Uterus (tissue), 4 donors: ENCODE measurements at places on chromosomes 16 and 17. TPM values are rescaled to one million over a fixed set of nuclear protein-coding genes. Genes with fewer than 3 reads are reported as not detected.

Gene PLA2G10
- total RNA-seq: not detected

Gene AXIN2
- 8.2 TPM for total RNA-seq

Gene FTSJ3
- 55.6 TPM for total RNA-seq

Gene CFAP97D1
- total RNA-seq: not detected

Gene MT1M
- 6.2 TPM for total RNA-seq

Gene HS3ST3B1
- total RNA-seq: 1.5 TPM

Gene TRPV2
- total RNA-seq: 9.4 TPM

GRCh38 chr17:78255953-78256706 is 24.7 kb downstream of the TMEM235 start:
- no peak for DNase-seq

- DNase-seq: no peak
These were observed 140.3 kb downstream of the CCT6B start for GRCh38 chr17:34820922-34821321.

DNA sequence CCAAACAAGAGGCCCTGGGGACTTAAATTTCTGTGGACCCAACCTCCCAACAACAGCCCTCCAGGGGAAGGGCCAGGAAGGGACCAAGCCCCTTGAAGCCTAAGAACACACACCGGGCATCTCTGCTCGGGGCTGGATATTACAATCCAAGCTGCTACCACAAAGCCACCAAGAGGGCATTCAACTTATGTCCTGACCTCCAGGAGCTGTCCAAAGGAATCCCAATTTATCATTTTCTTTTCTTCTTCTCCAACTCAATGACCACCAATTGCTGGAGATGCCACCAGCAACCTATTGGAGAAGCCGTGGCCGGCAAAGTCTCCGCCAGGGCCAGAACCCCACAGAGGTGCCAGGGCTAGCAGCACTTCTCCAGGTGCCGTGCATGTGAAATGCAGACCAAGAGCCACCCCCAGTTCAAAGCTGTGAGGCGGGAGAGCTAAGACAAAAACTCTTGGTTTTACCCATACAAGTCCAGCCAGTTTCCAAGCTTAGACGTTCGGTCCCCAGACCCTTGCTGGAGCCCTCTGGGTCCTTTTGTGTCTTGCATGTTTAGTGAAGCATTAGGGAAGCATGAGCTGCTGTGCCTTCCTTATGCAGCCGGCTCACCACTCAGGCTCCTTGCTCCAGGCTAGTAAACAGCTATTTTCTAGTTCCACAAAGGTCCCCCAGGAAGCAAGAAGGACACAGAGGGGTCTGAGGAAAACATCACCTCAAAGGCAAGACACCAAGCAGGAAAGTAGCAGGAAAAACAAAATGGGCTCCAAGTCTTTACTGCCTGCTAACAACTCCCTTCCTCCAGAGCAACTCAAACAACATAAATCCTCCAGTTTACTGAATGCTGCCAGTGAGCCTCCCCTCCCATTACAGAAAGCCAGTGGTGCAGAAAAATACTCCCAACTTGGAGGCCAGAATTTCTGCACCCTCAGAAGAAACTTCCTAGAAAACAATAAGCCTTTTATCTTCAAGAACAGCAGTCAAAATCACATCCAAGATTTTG is 3.2 kb downstream of the PITPNA start:
- no peak for DNase-seq

DNA sequence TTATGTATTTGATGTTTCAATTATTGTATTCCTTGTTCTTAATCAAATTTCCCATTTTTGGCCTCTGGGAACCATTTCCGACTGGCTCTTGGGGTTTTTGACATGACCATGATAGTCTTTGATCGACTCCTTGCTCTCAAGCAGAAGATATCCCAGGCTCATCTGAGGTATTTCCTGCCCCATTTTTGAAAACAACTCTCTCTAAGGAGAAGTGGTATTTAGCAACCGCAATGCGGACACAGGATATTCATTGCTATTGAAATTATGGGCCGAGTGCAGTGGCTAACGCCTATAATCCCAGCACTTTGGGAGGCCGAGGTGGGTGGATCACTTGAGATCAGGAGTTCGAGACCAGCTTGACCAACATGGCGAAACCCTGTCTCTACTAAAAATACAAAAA is 5.5 kb downstream of the TANGO6 start:
- no peak for DNase-seq

DNA sequence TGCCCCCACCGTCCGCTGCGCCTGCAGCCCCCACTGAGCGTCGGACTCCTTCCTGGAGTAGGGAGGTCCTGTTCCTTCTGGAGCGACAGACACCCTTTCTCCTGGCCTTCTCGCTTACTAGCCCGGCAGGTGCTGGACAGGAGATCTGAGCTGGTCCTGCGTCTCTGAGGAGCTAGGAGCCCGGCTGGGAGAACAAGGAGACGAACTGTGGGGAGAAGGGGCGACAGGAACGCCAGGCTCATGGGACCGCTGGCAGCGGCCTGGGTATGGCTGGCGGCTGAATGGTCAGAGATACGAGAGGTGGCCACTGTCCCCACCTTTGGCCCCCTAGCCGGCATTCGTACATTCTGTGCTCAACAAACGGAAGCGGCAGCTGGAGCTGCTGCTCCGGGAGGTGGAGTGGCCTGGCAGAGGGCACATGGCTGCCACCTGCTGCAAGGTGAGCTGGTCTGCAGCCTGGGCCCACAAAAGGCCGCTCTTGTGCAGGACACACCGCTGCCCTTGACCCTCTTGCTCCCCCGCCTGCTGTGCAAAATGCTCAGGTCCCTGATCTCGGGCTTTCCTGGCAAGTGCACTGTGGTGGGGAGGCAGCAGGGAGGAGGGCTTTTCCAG is 2066.7 kb downstream of the TP53TG3F start:
- DNase-seq: no peak

- no peak for DNase-seq
These were observed 16.7 kb upstream of the LASP1NB start for GRCh38 chr17:38908676-38909181.

GRCh38 chr16:56075732-56076388 is 115.4 kb upstream of the GNAO1 start:
- DNase-seq: no peak

GRCh38 chr17:63826468-63827001 is 696 bp upstream of the PSMC5 start:
- DNase-seq: no peak

GRCh38 chr16:71883168-71883848 is 674 bp downstream of the ZNF821 start:
- peak; percentile 46 for DNase-seq

GRCh38 chr16:67237396-67238277 is 9.6 kb downstream of the FHOD1 start:
- no peak for DNase-seq

GRCh38 chr17:46977750-46978488 is 1.1 kb downstream of the RPRML start:
- no peak for DNase-seq

GRCh38 chr17:10614536-10615155 is 42.5 kb downstream of the MYH3 start:
- DNase-seq: peak; percentile 27

DNA sequence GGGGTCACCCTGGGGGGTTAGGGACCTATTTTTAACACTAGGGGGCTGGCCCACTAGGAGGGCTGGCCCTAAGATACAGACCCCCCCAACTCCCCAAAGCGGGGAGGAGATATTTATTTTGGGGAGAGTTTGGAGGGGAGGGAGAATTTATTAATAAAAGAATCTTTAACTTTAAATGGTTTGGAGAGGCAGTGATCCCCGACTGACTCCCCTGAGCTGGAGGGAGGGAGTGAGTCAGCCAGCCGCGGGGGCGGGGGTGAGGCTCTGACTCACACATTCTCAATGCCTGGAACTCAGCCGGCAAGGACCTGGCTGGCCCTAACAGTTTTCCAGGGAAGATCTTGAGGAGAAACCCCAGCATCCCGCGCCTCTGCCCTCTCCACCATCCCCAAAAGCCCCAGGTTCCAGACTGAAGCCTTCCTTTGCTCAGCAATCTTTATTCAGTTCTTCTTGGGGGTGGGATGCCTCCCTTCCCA is 1.5 kb downstream of the HCFC1R1 start:
- peak; percentile 95 for DNase-seq
